H7 (cell line): ENCODE measurements at places on chromosomes 4 and X.

- DNase-seq: no peak
Observed at GRCh38 chr4:11598591-11598990, 169.9 kb upstream of the HS3ST1 start.

GRCh38 chrX:107823456-107823855, 2.2 kb upstream of the MID2 start:
- no peak for DNase-seq

DNA sequence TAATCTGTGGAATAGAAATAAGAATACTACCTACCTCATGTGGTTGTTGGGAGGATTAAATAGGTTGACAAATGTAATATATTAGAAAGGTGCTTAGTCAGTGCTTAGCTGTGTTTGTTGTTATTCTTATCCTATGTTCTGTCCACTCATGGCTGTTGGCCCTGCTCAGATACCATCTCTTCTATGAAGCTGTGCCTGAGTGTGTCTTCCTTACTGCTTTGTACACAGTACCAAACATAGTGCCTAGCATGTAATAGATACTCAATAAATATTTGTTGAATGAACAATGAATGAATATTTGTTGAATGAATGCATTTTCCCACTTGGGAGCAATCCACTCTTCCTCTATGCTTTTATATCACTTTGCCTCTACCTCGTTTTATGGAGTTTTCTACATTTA, 57.2 kb downstream of the NHS start:
- DNase-seq: no peak

- no peak for DNase-seq
Observed at GRCh38 chr4:2673157-2673556, 83.0 kb downstream of the TNIP2 start.

GRCh38 chr4:166222271-166222670, 349.2 kb downstream of the TLL1 start:
- DNase-seq: no peak

DNA sequence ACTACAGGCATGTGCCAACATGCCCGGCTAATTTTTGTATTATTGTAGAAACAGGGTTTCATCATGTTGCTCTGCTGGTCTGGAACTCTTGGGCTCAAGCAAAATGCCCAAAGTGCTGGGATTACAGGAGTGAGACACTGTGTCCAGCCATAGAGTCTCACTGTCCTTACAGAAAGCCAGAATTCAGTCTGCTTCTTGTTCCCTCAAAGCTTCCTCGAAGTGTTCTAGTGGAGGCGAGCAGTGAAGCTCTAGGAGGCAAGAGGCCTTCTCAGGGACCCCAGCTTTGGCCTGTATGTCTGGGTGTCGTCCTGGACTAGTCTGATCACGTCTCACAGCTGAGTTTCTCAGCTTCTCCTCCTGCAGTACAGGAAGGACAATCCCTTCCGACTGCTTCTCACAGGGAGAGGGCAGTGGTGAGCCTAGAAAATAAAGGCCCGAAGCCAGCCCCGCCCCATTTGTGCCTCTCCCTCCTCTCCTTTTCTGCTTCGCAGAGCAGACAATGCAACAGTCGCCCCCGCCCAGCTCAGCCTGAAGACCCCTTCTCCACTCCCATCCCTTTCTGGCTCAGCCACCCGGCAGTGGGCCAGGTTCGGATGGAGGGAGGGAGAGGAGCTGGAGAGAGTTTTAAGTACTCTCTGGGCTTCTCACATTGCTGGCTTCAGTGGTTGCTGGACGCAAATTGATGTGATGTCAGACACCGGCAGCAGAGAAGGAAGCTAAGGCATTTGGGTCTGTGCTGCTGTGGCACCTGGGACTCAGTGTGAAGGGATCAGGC, 11.1 kb upstream of the FAM3A start:
- peak; percentile 82 for DNase-seq

DNA sequence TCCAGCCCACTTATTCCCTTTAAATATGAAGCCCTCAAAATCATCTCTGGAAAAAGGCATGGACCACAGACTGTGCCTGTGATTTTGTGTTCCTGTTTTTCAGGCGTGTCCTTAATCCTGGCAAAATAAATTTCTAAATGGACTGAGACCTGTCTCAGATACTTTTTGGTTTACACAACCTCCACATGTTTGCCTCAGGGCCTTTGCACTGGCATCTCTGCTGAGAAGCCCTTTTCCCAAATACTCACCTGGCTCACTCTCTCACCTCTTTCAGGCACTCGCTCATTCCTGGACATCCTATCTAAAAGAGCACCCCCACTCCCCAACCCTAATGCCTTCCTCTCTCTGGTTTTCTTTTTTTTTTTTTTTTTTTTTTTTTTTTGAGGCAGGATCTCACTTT, 40.5 kb downstream of the CHRNA9 start:
- no peak for DNase-seq

DNA sequence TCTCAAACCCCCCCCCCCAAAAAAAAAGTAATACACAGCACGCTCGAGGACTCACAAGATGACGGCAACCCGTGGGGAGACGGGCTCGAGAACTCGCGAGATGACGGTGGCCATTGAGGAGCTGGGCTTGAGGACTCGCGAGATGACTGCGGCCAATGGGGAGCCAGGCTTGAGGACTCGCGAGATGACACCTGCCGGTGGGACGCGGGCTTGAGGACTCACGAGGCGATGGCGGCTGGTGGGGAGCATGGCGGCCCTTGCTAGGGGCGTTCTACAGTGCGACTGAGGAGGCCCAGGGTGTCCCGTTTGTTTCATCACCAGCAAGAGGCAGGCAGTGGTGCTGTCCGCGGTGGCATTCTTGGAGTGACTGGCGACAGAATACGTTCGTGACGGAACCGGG, 172.4 kb upstream of the MAGEB16 start:
- DNase-seq: no peak

- no peak for DNase-seq
Observed at GRCh38 chr4:17398805-17399204, 113.1 kb downstream of the QDPR start.

GRCh38 chrX:107769581-107770317, 5.8 kb downstream of the TSC22D3 start:
- no peak for DNase-seq

- no peak for DNase-seq
Observed at GRCh38 chrX:104697294-104697693, 131.3 kb downstream of the IL1RAPL2 start.

GRCh38 chr4:113534711-113535110, 226.8 kb downstream of the CAMK2D start:
- DNase-seq: no peak

DNA sequence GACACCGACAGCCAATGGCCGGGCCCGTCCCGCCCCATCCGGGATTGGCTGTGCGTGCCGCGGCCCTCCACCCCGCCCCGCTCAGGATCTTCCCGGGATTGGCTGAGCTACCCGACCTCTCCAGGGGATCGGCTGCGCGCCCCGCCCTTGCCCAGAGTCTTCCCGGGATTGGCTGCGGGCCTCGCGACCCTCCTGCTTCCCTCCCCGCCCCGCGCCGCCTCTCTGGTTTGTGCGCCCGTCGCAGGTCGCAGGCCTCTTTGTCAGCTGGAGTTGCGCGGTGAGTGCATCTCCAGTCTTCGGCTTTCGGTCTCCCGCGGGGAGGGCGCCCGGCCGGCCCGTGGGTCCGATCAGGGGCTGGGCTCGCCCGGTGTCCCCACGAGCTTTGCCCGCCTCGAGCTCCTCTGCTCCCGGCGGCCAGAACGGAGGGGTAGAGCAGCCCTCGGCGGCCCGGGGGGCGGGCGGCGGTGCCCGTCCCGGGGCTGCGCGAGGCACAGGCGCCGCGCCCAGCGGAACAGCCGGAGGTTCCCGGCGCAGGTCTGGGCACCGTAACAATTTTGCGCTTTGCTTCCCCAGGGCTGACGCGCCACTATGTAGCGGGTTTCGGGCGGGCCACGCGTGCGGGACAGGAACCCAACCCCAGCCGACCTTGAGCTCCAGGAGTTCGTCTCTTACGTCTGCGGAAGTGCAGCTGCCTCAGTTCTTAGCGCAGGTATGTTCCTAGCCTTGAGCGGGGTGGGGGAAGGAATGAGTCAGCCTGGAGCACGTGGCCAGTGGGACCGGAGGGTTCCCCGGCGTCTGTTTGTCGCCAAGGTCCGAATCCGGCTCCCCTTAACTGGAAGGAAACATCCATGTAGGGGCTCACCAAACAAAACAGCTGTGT, 38.7 kb downstream of the ERVMER34-1 start:
- peak; percentile 98 for DNase-seq

- DNase-seq: no peak
Observed at GRCh38 chrX:78886550-78886949, 58.6 kb upstream of the P2RY10 start.

- no peak for DNase-seq
Observed at GRCh38 chr4:53040851-53041250, 178.7 kb downstream of the RASL11B start.

GRCh38 chr4:56622176-56622575, 58.9 kb downstream of the HOPX start:
- DNase-seq: no peak

- no peak for DNase-seq
Observed at GRCh38 chr4:161573836-161574235, 590.0 kb downstream of the FSTL5 start.

DNA sequence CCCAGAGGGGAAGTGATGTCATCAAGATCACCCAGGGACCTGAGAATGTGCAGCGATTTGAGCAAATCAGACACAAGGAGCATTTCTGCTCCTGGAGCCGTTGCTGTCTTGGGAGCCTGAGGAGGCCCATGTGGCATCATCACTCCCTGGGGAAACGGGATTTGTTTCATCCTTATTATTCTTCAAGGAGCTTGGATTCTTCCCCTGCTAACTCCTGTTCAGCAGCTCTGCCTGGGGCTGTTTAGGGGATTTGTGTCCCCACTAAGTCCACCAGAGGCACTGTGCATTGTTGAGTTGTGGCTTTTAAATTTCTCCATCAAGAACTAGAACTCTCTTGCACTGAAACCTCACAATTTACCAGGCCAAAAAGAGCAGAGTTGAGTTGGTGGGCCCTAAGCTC, 104.2 kb upstream of the MSX1 start:
- no peak for DNase-seq

- DNase-seq: no peak
Observed at GRCh38 chrX:110143454-110144210, 140.7 kb downstream of the TMEM164 start.

DNA sequence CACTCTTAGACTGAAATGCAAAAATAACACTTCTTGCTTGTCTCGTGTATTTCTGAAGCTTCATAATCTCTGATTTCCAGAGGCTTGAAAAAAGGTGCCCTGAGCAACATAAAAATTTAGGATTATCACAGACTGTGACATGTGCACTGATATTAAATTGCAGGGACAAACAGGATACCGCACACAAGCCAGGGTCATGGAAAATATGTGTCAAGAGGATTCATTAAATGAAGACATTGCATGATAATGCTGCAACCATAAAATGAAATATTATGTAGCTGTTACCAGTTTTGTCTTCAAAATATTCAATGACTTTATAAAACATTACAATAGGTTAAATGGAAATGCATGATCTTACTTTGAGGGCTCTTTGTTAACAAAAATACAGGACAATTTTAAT, 328.0 kb downstream of the KCTD8 start:
- DNase-seq: no peak

- no peak for DNase-seq
Observed at GRCh38 chr4:6093671-6094070, 75.4 kb upstream of the C4orf50 start.

DNA sequence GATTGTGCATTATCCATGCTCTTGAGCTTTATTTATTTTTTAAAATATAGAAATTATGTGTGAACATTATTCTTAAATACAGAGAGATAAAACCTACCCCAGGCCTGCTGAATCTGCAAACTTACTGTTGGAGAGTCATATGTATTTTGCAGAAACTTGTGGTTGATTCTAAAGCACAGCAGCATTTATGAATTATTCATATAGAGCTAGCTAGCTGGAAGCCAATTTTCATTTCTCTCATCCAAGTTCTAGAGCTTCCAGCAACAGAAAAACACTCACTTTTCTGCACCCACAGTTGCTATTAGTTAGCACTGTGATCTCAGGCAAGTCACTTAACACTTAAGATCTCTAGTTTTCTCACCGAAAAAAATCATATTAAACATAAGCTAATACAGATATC, 479.5 kb upstream of the FAM47C start:
- DNase-seq: no peak

DNA sequence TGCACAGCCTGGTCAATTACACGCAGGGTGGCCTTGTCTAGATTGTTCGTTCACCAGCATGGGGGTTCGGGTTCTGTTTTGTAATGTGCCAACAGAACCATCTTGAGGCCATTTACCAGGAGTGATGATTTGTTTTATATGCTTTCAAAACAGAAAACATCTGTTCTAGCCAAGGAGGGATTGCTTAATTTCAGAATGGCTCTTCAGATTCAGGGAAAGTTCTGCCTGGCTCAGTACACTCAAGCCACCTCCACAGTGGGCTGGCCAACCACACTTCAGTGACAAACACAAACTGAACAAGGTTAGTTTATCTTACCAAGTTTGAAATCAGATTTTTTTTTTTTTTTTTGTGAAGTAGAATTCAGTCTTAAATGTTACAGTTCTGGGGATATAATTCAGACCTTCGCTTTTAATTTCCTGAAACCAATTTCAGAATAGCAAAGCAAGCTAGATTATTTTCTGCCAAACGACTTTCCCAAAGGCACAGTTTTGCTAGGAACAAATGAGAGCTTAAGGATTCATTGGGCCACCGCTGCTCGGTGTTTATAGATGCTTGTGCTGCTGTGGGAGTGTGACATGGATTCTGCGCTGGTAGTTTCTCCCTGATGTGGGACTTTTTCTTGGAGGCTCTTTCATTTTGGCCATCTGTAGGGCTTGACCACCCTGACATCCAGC, 23.4 kb downstream of the SMS start:
- DNase-seq: no peak

- no peak for DNase-seq
Observed at GRCh38 chr4:14744346-14744745, 257.9 kb upstream of the CPEB2 start.

GRCh38 chrX:12901486-12901885, 4.9 kb upstream of the TLR8 start:
- DNase-seq: peak; percentile 75
